Muscle of leg (tissue), 16 donors: ENCODE measurements at places on chromosomes 7 and 10. TPM values are rescaled to one million over a fixed set of nuclear protein-coding genes. Genes with fewer than 3 reads are reported as not detected.

The ZNF503 gene
- total RNA-seq, result 3.6 TPM

The CCDC136 gene
- 10.7 TPM for total RNA-seq

The LRGUK gene
- total RNA-seq, result 0.89 TPM

The YWHAG gene
- 35.9 TPM for total RNA-seq

The LSM5 gene
- total RNA-seq, result 47.5 TPM

- no peaks in the 10 kb centered on the region for H3K36me3 ChIP-seq
- peaks cover 3% of the 10 kb centered on the region for H3K4me1 ChIP-seq
- H3K27ac ChIP-seq, result no peak overlapping the region
- no peak for DNase-seq
Measured at GRCh38 chr10:60288256-60288655, 101.4 kb downstream of the ANK3 start.

- peak; percentile 73 for DNase-seq
- no peaks in the 10 kb centered on the region for H3K36me3 ChIP-seq
- no peak overlapping the region for H3K4me3 ChIP-seq
- no peak overlapping the region for H3K27ac ChIP-seq
Measured at GRCh38 chr10:4740471-4740870, 85.5 kb upstream of the AKR1E2 start.

GRCh38 chr7:50798126-50798525 is 15.4 kb upstream of the GRB10 start:
- H3K27me3 ChIP-seq, result peaks cover 16% of the 10 kb centered on the region
- no peaks in the 10 kb centered on the region for H3K36me3 ChIP-seq
- no peak overlapping the region for H3K27ac ChIP-seq
- H3K4me1 ChIP-seq, result peaks cover 4% of the 10 kb centered on the region
- H3K4me3 ChIP-seq, result no peak overlapping the region

- peaks cover 7% of the 10 kb centered on the region for H3K4me1 ChIP-seq
- no peaks in the 10 kb centered on the region for H3K36me3 ChIP-seq
- peaks cover 11% of the 10 kb centered on the region for H3K27me3 ChIP-seq
- H3K27ac ChIP-seq, result peak overlapping the region; percentile 84
- DNase-seq, result peak; percentile 56
Measured at GRCh38 chr7:24572393-24572996, 757 bp upstream of the PALS2 start.

DNA sequence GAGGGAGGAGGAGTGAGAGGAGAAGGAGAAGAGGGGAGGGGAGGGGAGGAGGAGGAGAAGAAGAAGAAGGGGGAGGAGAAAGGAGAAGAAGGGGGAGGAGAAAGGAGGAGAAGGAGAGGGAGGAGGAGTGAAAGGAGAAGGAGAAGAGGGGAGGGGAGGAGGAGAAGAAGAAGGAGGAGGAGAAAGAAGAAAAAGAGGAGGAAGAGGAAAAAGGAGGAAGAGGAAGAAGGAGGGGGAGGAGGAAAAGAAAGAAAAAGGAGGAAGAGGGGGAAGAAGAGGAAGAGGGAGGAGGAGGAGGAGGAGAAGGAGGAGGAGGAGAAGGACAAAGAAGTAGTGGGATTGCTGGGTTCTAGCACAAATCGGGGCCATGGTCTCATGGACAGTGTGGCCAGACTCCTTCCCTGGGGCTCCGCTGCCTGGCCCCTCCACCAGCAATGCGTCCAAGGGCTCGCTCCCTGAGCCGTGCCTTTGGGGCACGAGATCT is 4.2 kb upstream of the MAFK start:
- no peak for DNase-seq
- no peak overlapping the region for H3K4me3 ChIP-seq
- H3K27ac ChIP-seq, result no peak overlapping the region
- no peaks in the 10 kb centered on the region for H3K36me3 ChIP-seq

DNA sequence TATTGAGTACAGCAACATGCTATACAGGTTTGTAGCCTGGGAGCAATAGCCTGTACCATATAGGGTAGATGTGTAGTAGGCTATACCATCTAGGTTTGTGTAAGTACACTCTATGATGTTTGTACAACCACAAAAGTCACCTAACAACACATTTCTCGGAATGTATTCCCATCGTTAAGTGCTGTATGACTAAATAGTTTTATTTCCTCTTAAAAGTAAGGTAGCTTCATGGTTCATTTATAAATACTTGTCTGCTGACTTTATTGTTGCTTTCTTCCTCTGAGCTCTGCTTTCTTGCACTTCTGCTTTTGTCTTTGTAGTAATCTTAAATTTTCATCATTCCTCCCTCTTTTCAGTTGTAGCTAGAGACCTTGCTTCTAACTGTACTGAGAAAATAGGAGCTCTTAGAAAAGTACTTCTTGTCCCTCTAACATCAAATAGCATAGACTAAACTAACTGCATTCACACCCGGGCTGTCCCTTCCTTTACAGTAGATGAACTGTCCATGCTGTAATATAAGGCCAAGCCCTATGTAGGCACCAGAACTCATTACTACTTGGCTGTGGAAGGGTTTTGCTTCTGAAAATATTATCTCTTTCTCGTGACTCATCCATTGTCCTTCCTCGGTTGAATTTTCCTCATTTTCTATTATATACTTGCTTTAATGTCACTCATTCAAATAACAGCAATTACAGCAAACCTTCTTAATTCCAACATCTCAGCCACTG is 55.4 kb upstream of the FAM3C start:
- no peak overlapping the region for H3K27ac ChIP-seq
- DNase-seq, result no peak
- no peak overlapping the region for H3K4me3 ChIP-seq
- peaks cover 4% of the 10 kb centered on the region for H3K4me1 ChIP-seq
- H3K27me3 ChIP-seq, result no peaks in the 10 kb centered on the region
- no peaks in the 10 kb centered on the region for H3K36me3 ChIP-seq

DNA sequence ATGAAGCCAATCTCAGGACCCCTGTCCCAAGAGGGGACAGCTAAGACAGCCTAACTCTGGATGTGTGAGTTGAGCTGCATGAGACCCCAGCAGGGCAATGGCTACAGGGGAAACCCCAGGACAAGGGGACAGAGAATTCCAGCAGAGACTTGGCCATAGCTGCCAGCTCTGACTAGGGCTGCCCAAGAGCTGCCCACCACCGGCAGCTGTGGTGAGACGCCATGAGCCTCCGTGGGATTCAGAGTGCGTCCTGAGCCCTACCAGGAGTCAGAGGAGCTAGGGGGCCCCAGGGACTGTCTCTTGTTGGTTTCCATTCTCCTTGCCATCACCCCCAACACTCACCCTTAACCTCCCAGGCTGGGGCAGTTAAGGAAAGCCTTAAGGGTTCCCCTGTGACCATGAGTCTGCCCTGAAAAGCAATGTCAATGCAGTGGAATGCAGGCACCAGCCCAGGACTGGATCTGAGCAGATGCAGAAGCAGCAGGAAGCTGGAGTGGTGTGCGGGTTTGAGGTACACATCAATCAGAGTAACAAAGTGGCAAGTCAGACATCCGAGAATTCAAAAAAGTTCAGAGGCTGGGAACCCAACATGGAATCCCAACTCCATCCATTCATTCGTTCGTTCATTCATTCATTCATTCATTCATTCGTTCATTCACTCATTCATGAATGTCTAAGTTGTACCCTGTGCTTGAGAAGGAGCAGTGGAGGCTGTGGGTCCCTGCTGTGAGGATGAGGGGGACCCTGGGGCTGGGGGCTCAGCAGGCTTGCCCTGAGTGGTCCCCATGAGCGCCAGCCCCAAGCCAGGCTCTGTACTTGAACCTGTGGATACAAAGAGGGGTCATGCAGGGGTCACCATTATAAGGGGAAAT is 52.9 kb downstream of the C10orf120 start:
- no peak overlapping the region for H3K4me3 ChIP-seq
- no peaks in the 10 kb centered on the region for H3K36me3 ChIP-seq
- no peaks in the 10 kb centered on the region for H3K4me1 ChIP-seq
- H3K27me3 ChIP-seq, result peaks cover 10% of the 10 kb centered on the region
